ENCODE measurements at places on chromosomes 16 and 17. TPM values are rescaled to one million over a fixed set of nuclear protein-coding genes. Genes with fewer than 3 reads are reported as not detected.

- H3K27me3 ChIP-seq: no peaks in the 10 kb centered on the region
- H3K4me3 ChIP-seq: peak within 1 kb of the TSS; percentile 55
- no peaks in the 10 kb centered on the region for H3K36me3 ChIP-seq
- peak; percentile 54 for DNase-seq
- H3K4me1 ChIP-seq: peaks cover 8% of the 10 kb centered on the region
- H3K27ac ChIP-seq: no peak within 1 kb of the TSS
These were observed at the start of gene RASL10B for GRCh38 chr17:35731239-35731916. Gene RASL10B (plus strand): TSS chr17:35731639. CDS start chr17:35735185, 3,546 bp downstream.

GRCh38 chr17:4054446-4054845 is 88.4 kb downstream of the ZZEF1 start:
- no peak overlapping the region for H3K27ac ChIP-seq
- no peak for DNase-seq
- H3K27me3 ChIP-seq: no peaks in the 10 kb centered on the region

GRCh38 chr17:81000631-81001357 is 9.2 kb downstream of the CHMP6 start:
- H3K27me3 ChIP-seq: peaks cover 3% of the 10 kb centered on the region
- H3K4me3 ChIP-seq: no peak overlapping the region
- no peak for DNase-seq
- peaks cover 3% of the 10 kb centered on the region for H3K4me1 ChIP-seq

DNA sequence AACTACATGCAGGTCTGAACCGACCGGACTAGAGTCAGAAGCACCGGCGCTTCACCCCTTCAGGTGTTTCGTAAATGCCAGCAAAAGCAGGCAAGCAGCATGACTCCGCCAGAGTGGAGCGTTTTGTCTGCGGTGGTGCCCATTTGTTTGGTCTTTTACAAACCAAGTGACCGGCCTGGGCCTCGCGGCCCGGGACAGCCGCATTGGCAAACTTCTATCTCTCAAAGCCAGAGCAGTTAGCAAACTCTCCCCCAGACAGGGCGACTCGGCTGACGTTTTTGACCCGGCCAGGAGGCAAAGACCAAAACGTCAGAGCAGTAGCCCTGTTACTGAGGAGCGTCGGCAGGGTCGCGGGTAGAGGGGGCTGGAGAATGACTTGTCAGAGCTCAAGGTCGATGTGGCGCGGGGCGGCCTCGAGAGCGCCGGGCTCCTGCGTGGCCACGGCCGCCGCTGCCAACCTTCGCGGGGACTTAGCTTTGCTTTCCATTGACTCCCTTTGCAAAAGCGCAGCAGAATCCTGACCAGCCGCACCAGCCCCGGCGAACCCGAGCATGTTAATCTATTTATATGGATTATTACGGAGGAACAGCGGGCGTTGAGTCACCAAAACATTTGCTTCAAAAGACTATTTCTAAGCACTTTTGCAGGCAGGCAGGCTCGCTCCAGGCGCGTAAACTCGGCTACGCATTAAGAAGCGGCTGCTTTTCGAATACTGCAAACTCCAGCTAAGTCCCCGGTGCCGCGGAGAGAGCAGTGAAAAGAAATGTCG is 763 bp upstream of the SOX9 start:
- no peaks in the 10 kb centered on the region for H3K36me3 ChIP-seq
- DNase-seq: no peak
- no peak overlapping the region for H3K27ac ChIP-seq
- H3K4me1 ChIP-seq: no peaks in the 10 kb centered on the region
- no peak overlapping the region for H3K4me3 ChIP-seq

DNA sequence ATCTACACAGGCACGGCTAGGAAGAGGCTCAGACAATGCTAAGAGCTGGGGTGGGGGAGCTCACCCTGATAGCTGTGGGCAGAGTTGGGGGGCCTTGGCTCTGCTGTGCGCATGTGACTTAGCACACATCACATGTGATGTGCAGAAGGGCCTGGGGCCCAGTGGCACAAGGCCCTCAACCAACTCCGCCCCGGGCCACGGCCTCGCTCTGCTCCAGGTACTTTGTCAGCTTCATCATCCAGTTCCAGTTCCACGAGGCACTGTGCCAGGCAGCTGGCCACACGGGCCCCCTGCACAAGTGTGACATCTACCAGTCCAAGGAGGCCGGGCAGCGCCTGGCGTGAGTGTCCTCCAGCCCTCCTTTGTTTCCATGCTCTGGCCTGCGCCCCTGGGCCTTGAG is 19.3 kb downstream of the ACE start:
- no peaks in the 10 kb centered on the region for H3K27me3 ChIP-seq
- H3K27ac ChIP-seq: no peak overlapping the region
- H3K36me3 ChIP-seq: no peaks in the 10 kb centered on the region
- no peaks in the 10 kb centered on the region for H3K4me1 ChIP-seq

- H3K4me3 ChIP-seq: no peak overlapping the region
- no peak for DNase-seq
- no peaks in the 10 kb centered on the region for H3K36me3 ChIP-seq
- no peaks in the 10 kb centered on the region for H3K27me3 ChIP-seq
These were observed 36.3 kb downstream of the IFT140 start for GRCh38 chr16:1575578-1575977.

DNA sequence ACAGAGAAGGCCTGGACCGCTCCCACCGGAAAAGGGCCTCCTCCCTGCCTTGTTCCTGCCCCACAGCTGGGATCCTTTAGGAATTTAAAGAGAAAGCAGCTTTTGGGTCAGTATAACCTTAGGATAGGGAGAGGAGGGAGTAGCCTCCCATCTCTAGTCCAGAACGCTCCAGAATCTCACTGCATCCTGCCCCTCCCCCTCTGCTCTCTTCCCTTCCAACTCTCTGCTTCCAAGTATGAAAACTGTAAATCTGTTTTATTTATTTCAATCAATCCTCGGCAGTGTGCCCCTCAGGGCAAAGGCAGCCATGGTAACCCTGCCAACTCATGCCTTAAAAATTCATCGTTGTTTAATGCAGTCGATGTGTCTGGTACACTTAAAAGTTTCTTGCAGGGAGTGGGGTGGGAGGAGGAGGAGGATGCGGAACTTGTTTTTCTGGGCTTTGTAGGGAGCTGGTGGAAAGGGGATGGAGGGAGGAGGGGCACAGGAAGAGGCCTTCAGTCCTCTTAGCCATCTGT is 21.2 kb upstream of the MTSS2 start:
- H3K27ac ChIP-seq: no peak overlapping the region
- H3K27me3 ChIP-seq: no peaks in the 10 kb centered on the region

GRCh38 chr17:27430882-27431491 is 25.3 kb upstream of the KSR1 start:
- H3K4me3 ChIP-seq: no peak overlapping the region
- no peaks in the 10 kb centered on the region for H3K36me3 ChIP-seq
- no peak overlapping the region for H3K27ac ChIP-seq
- no peak for DNase-seq
- H3K27me3 ChIP-seq: no peaks in the 10 kb centered on the region
- no peaks in the 10 kb centered on the region for H3K4me1 ChIP-seq

DNA sequence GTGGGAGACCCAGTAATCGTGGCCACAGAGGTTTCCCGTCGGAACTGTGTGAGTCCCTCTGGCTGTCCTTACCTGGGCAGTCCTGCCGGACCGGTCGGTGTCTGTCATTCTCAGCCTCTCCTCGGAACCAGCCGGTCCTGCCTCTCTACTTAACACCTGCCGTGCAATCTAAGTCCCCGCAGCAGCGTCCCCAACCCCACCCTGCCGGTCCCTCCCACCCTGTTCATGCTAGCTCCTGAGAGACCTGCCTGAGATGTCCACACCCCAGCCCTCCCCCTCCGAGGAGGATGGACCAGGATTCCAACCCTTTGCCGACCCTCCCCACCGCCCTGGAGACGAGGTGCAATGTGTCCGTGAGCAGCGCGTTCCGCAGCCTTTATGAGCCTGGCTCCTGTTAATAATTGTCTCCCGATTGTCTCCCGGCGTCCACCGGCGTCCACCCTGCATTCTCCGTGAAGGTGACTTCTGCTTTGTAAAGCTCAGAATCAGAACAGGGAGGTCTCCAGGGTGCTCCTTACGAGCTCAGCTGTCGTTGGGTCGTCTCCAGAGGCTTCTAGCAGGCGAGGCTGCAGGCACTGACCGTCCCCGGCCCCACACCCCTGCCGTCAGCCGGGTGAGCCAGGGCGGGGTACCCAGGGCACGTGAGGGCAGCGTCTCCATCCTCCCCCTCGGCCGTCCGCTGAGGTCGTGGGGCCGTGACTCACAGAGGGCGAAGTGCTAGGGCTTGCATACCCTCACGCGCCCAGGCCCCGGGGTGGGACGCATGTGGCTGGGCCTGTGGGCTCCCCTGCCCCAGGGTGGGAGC is 10.1 kb downstream of the METRNL start:
- no peaks in the 10 kb centered on the region for H3K36me3 ChIP-seq
- H3K27ac ChIP-seq: no peak overlapping the region
- H3K4me3 ChIP-seq: no peak overlapping the region
- DNase-seq: no peak
- no peaks in the 10 kb centered on the region for H3K27me3 ChIP-seq
- H3K4me1 ChIP-seq: peaks cover 5% of the 10 kb centered on the region

GRCh38 chr17:6443692-6444570 is at the start of gene PIMREG:
Gene PIMREG (plus strand): TSS chr17:6444455. CDS start chr17:6445111, 656 bp downstream.
- peak; percentile 82 for DNase-seq
- H3K4me1 ChIP-seq: peaks cover 5% of the 10 kb centered on the region
- H3K27ac ChIP-seq: peak within 1 kb of the TSS; percentile 56
- H3K36me3 ChIP-seq: no peaks in the 10 kb centered on the region

GRCh38 chr16:12126091-12126806 is 149.7 kb downstream of the SNX29 start:
- no peak for DNase-seq
- no peaks in the 10 kb centered on the region for H3K4me1 ChIP-seq
- no peaks in the 10 kb centered on the region for H3K27me3 ChIP-seq

GRCh38 chr17:21470861-21471260 is 94.7 kb downstream of the KCNJ12 start:
- no peak overlapping the region for H3K4me3 ChIP-seq
- H3K4me1 ChIP-seq: no peaks in the 10 kb centered on the region
- no peak for DNase-seq

GRCh38 chr16:11481987-11482386 is 104.7 kb downstream of the LITAF start:
- H3K4me1 ChIP-seq: no peaks in the 10 kb centered on the region
- DNase-seq: no peak
- no peak overlapping the region for H3K4me3 ChIP-seq
- no peaks in the 10 kb centered on the region for H3K27me3 ChIP-seq

GRCh38 chr17:3594051-3594800 is 15.0 kb downstream of the TRPV1 start:
- H3K27me3 ChIP-seq: no peaks in the 10 kb centered on the region
- H3K4me1 ChIP-seq: no peaks in the 10 kb centered on the region
- H3K27ac ChIP-seq: no peak overlapping the region
- no peaks in the 10 kb centered on the region for H3K36me3 ChIP-seq
- no peak for DNase-seq

DNA sequence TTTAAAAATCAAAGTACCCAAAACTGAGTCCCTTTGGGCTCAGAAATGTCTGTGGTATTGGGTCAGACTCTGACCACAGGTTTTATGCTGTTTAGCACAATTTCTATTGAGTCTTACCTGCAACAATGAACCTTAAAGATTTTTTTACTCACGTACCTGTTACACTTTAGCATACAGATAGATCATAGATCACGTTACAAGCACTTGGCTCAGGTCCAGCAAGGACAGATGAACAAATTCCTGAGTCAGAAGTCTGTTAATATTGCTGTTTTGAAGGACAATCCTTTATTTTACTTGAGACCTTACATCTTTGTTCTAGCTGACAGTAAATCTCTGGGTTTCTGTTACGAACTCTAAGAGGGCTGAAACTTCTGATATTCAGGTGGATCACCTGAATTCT is 12.8 kb downstream of the SLC7A6OS start:
- H3K4me1 ChIP-seq: no peaks in the 10 kb centered on the region
- no peak overlapping the region for H3K4me3 ChIP-seq
- H3K27me3 ChIP-seq: no peaks in the 10 kb centered on the region
- peak overlapping the region; percentile 18 for H3K27ac ChIP-seq

DNA sequence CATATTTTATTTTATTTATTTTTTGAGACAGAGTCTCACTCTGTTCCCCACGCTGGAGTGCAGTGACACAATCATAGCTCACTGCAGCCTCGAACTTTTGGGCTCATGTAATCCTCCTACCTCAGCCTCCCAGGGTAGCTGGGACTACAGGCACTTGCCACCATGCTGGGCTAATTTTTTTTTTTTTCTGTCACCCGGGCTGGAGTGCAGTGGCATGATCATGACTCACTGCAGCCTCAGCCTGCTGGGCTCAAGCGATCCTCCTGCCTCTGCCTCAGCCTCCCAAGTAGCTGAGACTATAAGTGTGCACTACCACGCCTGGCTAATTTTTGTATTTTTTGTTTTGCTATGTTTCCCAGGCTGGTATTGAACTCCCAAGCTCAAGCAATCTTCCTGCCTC is 17.1 kb downstream of the UNC45B start:
- H3K4me1 ChIP-seq: peaks cover 40% of the 10 kb centered on the region
- no peak overlapping the region for H3K4me3 ChIP-seq
- H3K27me3 ChIP-seq: no peaks in the 10 kb centered on the region
- H3K36me3 ChIP-seq: no peaks in the 10 kb centered on the region
- no peak overlapping the region for H3K27ac ChIP-seq

- H3K4me3 ChIP-seq: no peak overlapping the region
- no peak for DNase-seq
- no peaks in the 10 kb centered on the region for H3K4me1 ChIP-seq
- no peak overlapping the region for H3K27ac ChIP-seq
- no peaks in the 10 kb centered on the region for H3K36me3 ChIP-seq
These were observed 45.9 kb downstream of the JPH3 start for GRCh38 chr16:87648236-87648635.

- H3K4me1 ChIP-seq: no peaks in the 10 kb centered on the region
- no peak overlapping the region for H3K4me3 ChIP-seq
- no peak overlapping the region for H3K27ac ChIP-seq
These were observed 21.1 kb upstream of the SPPL2C start for GRCh38 chr17:45823598-45823997.

DNA sequence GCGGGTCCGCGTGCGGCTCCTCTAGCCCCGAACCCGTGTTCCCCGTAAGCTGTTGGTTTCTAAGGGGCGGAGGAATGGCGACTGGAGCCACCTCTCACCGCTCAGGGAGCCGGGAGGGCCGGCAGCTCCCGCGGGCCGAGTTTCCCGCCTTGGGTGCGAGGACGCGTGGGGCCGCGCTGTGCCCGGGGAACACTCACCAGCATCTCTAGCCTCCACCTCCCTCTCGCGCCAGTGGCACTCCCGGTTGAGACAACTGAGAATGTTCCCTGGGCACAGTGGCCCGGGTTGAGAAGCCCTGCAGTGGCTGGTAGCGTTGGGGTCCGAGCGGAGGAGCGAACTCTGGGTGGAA is 560 bp downstream of the TELO2 start:
- H3K4me3 ChIP-seq: peak overlapping the region; percentile 59
- peak overlapping the region; percentile 88 for H3K27ac ChIP-seq
- peaks cover 12% of the 10 kb centered on the region for H3K4me1 ChIP-seq

The REXO5 gene
- polyA plus RNA-seq: not detected

The SLC4A1 gene
- not detected for polyA plus RNA-seq

The SPATA2L gene
- polyA plus RNA-seq: 7.0 TPM

The NPTX1 gene
- not detected for polyA plus RNA-seq

The SDR42E2 gene
- 0.07 TPM for polyA plus RNA-seq

The ABCA6 gene
- polyA plus RNA-seq: not detected

The ESRP2 gene
- 0.29 TPM for polyA plus RNA-seq

The SRCAP gene
- 11.8 TPM for polyA plus RNA-seq

The HOXB5 gene
- not detected for polyA plus RNA-seq
